Activated T-cell treated with anti-CD3 and anti-CD28 coated beads for 48 hours (primary cell): ENCODE measurements at places on chromosomes 6 and 20.

DNA sequence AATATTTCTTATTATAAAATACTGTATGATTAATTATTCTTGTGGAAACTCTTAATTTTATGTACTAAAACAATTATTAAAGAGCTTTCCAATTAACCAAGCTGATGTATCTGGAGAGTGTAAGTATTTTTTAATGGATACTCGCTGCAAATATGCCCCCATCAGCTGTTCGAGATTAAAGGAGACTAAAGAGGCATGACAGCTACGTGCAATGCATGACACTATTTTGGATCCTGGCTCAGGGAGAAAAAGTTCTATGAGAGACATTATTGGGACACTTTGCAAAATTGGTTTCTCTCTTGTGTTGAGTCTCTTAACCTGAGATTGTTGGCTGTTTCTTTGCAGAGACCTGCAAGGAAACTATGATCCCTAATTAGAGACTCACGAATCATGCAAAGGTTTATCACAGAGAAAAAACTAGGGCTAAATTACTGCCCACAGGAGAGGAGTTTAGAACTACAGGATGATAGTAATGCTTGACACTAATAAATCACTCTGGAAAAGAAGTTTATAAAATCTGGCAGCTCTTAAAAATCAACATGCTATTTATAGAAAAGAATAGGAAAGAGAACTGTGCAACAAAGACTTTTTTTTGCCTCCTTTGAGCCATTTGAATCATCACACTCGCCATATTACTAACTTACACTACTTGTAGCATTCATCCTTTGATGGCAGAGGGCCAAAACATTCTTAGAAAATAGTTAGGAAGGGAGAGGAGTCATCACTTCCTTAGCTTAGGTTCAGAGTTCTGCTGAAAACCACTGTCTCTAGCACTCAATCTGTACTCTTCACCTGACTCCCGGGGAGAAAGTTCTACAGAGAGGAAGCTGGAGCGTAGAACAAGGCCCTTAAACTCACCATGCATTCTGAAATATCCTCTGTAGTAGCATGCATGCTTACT, 25.3 kb downstream of the NRN1 start:
- no peak for DNase-seq

GRCh38 chr6:158376631-158377081, 64.4 kb downstream of the TULP4 start:
- DNase-seq = no peak

GRCh38 chr20:59351157-59352040, 51.0 kb downstream of the EDN3 start:
- DNase-seq = no peak

DNA sequence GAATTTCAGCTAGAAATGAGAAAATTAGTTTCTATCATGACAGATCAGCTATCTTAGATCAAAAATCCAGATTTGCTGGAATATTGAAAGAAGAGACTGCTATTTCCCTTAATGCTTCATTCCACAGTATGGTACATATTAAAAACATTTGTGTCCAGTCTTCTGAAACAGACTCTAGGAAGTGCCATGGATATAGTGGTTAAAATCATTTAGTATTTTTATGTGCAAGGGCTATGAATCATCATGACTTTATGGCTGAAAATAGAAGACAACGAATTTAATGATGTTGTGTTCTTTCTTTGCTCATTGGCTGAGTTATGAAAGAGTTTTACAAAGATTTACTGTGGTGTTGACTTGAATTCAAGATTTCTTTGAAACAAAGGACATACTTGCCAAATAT, 146.6 kb downstream of the ANKRD60 start:
- DNase-seq = no peak

DNA sequence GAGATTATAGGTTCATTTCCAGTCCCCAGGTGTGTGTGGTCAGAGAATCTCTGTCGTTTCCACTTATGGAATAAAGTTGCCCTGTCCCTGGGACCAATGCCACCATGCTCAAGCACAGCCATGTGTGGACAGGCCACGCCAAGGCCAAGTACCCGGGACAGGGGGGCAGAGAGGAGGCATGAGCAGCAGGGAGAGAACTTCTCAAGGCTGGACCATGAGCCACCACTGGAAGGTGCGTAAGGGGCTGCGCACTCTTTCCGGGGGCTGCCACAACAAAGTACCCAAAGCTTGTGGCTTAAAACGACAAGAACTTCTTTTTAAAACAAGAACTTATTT, 209.2 kb upstream of the KCNQ5 start:
- DNase-seq = no peak

DNA sequence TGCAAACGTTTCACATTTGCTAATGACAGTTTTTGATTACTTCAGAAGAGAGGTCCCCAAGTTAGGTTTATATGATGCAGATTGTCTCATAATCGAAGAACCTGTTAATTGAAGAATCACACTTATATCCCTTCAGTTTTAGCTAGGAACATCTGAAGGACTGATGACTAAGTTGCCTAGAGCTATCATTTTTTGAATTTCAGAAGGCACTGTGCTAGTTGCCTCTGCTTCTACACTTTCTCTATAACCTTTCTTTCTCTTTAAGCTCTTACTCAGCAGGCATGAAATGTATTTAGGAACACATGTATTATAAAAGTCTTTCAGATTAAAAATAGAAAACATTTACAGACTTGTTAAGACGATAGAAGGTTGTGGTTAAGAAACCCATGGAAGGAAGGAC, 14.4 kb upstream of the GJE1 start:
- DNase-seq = no peak

GRCh38 chr6:107244082-107244741, 128.9 kb upstream of the BEND3 start:
- no peak for DNase-seq

- DNase-seq = no peak
Observed at GRCh38 chr6:166355552-166355951, 13.2 kb upstream of the SFT2D1 start.

- peak; percentile 73 for DNase-seq
Observed at GRCh38 chr6:33430991-33431879, 11.4 kb downstream of the SYNGAP1 start.

DNA sequence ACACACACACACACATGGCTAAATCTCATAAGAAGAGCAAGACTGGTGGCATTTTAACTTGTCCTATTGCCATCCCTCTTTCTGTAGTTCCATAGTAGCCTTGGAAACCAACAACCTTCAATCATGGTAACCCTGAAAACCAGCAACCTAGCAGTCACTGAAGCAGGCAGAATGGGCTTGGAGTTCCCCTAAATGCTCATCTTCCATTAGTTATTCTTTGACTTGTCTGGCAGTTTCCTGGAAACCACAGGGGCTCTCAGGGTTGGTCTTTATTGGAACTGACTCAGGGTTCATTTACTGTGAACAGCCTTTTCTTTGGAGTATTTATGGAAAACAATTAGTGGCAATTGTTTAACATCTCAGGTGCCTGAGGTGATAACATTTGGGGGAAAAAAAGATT, 19.4 kb upstream of the BRPF3 start:
- DNase-seq = no peak

DNA sequence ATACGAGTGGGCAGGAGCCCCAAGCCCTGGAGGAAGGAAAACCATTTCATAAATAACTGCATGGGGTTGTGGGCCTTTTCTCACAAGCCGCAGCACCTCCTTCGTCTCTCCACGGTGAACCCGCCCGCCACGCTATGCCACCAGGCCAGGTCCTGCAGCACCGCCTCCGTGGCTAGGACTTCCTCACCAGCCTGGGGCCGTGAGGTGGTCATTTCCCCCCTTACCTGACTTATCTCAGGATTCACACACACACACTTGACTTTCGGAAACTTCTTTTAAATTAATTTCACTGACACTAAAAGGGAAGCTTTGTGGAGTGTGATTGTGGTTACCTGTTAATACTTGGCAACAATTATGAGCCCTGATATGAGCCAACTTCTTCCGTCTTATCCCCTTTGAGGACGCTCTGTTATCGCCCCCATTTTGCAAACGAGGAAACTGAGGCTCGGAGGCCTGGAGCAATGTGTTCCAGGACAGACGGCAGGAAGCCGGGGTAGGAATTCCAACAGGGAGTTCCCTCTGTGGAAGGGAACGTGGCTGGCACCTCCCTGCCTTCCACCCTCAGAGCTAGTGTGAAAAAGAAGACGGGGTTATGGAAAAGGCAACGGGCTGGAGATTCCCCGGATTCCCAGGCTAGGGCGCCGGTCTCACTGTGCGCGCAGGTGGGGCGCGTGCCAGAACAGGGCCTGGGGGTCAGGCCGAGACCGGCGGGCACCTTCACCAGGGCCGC, 817 bp upstream of the SLCO4A1 start:
- no peak for DNase-seq

DNA sequence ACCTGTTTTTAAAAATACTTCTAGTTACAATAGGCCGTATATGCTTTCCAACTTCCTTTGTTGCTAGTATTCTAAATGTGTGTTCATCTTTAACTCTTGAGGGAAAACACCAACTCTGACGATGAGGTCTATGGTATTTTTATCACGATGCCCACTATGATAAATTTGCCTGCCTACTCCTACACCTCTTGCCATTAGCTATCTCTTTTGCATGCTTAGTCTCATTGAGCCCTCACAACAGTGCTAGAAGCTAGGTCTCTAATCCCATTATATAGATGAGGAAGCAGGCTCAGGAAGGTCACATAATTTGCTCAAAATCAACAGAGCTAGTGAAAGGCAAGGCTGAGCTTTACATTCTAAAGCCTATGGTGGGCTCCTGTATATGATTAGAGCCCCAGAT, 13.2 kb downstream of the AAR2 start:
- DNase-seq = no peak

- DNase-seq = no peak
Observed at GRCh38 chr20:32484225-32484957, 100.7 kb downstream of the NOL4L start.

DNA sequence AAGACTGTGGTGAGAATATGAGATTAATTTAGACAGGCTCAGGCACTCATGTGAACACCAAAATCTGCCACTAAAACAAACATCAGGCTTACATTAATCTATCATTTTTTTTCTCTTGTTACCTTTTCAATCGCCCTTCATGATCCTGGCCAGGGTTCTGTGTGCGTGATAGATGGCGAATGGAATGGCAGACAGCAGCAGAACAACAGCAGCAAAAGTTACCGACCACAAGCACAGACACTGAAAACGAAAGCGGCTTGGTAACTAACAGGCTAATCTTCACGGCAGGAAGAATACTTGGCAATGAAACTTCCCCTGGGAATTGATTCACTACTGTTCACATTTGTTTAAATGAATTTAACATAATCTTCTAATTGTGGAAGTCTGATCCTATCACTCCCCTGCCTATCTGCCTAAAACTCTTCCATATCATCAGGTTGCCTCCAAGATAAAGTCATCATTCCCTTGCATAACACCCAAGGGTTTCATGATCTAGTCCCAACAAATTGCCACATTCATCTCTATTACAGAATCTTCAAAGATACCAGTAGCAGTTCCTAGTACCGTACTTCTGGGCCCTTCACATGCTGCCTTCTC, 28.7 kb downstream of the PTPRK start:
- DNase-seq = no peak

DNA sequence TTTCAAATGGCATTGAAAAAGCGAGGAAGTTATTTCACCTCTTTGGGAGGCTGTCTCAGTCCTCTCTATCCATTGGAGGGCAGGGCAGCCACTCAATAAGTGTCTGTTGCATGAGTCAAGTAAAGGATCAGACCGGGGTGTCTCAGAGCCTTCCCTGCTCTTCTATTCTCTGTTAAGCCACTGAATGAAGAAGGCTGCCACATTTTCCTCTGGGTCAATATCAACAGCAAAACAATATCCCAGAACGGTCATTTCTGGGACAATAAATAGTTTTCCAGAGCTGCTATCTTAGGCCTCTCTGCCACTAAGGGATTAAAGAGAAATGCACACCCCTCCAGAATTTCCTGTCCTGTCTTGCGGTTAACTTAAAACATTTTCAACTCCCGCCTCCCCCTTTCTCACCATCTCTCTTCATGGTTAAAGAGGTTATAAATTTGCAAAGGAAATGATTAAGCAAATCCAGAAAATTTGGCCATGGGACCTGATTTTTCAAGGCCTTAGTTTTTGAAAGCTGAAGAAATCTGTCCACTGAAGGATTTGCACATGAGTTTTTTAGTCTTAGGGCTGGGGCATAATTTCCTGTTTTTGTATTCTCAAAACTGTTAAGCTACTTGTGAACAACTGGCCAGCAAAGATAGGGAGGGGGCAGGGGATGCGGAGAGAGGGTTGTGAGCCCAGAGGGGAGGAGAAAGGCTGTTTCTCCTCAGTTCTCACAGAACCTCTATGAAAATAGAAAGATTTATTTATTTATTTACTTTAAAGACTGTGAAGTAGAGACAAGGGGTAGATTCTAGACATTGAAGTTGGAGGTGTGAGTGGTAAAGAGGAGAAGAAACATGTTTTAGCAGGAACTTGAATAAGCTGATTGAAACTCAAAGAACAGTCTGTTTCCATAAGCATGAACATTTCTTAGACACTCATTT, 135.7 kb downstream of the BCAS1 start:
- no peak for DNase-seq

- DNase-seq = no peak
Observed at GRCh38 chr20:63641146-63641791, 12.0 kb downstream of the STMN3 start.

DNA sequence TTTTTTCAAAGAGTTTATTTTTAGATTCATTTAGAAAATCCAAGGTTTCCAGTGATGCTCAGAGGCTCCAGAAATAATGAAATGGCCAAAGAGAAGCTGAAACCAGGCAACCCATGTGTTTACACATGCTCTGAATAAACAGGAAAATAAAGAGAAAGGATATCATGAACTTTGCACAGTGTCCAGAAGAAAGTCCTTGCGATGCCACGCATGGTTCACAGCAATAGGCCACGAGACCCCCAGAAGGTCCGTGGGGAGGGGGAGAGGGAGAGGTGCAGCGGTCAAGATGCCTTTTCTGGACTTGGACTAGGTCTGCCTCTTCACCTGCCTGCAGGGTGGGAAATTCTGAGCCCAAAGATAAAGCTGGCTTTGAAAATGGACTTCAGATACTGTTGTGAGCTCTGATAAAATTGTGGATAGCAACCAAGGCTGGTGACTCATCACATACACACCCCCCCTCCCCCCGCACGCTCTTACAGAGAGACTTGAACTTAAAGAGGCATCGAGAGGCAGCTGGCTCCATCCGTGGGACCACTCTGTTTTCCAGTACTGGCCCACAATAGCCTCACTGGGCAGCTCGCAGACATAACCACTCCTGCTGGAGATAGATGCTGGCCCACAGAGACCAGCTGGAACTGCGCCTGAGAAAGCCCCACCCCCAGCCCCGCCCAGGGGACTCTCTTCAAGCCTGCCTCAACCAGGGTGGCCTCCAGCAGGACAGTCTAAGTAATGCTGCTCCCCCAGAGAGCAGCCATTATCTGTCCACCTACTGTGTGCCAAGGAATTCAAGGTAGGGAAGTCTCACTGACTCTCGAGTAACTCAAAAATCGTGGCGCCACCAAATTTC, 21.2 kb upstream of the NFATC2 start:
- DNase-seq = no peak

- no peak for DNase-seq
Observed at GRCh38 chr6:114740547-114740946, 397.7 kb upstream of the HS3ST5 start.

DNA sequence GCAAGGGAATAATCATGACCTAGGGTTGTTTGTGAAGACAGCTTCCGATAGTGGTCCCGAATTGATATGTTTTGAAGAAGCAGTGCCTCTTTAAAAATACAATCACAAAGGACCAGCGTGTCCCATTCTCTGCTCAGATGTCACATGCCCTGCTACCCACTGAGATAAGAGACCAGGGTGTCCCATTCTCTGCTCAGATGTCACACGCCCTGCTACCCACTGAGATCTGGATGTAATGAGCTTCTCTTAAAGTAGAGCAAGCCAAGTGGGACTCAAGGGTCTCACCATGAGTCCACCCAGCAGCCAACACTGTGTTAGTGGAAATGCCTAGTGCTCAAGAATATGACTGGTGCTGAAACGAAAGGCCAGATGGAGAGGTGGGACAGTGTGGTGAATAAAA, 22.2 kb downstream of the RIN2 start:
- no peak for DNase-seq

- DNase-seq = no peak
Observed at GRCh38 chr20:8232332-8232731, 100.3 kb downstream of the PLCB1 start.
